Stimulated activated CD4-positive, alpha-beta T cell treated with anti-CD3 and anti-CD28 coated beads, Interleukin-15, amount 100 ng/mL, for 24 hours (primary cell): ENCODE measurements at places on chromosomes 12 and 14.

GRCh38 chr14:69079188-69079742 lies 73.7 kb downstream of the DCAF5 start:
- DNase-seq, result no peak

GRCh38 chr12:112686373-112686772 lies 105.2 kb upstream of the RPH3A start:
- no peak for DNase-seq

DNA sequence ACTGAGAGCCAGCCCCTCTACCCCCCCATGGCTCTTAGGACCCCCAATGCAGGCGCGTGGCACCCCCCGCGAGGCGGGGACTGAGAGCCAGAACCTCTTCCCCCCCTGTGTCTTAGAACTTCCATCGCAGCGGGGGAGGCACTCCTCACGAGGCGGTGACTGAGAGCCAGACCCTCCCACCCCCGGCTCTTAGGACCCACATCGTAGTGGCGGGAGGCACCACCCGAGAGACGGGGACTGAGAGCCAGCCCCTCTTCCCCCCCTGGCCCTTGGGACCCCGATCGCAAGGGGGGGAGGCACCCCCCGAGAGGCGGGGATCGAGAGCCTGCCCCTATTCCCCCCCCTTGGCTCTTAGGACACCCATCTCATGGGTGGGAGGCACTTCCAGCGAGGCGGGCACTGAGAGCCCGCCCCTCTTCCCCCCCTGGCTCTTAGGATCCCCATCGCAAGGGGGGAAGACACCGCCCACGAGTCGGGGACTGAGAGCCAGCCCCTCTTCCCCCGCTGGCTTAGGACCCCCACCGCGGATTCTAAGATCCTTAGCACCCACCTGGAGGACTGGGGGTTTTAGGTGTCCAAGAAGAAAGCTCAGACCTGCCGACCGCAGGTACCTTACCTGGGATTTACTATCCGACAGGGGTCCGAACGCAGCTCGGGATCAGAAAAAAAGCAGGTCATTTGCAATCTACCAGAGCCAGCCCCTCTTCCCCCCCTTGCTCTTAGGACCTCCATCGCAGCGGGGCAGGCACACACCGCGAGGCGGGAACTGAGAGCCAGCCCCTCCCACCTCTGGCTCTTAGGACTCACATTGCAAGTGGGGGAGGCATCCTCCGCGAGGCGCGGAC lies 44.9 kb downstream of the DDX11 start:
- DNase-seq, result peak; percentile 51

- DNase-seq, result no peak
These were observed 31.1 kb downstream of the NR1H4 start for GRCh38 chr12:100504804-100505203.

DNA sequence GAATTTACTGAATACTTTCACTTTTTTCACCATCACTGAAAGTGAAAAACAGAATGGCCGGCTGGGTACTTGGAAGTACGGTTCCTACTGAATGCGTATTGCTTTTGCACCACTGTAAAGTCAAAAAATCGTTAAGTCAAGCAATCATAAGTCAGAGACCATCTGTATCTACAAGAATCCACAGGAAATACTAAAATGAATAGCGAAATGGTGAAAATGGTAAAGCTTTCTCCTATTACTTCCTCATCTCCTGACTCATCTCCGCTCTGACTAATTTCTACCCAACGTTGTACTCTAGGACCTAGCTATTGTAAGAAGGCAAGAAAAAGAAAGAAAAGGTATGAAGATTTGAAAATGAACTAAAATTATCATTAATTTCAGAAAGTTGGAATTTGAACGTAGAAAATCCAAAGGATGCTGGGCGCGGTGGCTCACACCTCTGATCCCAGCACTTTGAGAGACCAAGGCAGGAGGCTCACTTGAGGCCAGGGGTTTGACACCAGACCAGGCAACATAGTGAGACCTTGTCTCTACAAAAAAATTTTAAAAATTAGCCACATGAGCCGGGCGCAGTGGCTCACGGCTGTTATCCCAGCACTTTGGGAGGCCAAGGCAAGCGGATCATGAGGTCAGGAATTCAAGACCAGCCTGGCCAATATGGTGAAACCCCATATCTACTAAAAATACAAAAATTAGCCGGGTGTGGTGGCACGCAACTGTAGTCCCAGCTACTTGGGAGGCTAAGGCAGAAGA lies 5.3 kb upstream of the CDCA4 start:
- DNase-seq, result no peak

- peak; percentile 58 for DNase-seq
These were observed 49.2 kb downstream of the TESPA1 start for GRCh38 chr12:54935235-54935951.

GRCh38 chr14:95548328-95548929 lies 13.6 kb downstream of the GLRX5 start:
- no peak for DNase-seq

DNA sequence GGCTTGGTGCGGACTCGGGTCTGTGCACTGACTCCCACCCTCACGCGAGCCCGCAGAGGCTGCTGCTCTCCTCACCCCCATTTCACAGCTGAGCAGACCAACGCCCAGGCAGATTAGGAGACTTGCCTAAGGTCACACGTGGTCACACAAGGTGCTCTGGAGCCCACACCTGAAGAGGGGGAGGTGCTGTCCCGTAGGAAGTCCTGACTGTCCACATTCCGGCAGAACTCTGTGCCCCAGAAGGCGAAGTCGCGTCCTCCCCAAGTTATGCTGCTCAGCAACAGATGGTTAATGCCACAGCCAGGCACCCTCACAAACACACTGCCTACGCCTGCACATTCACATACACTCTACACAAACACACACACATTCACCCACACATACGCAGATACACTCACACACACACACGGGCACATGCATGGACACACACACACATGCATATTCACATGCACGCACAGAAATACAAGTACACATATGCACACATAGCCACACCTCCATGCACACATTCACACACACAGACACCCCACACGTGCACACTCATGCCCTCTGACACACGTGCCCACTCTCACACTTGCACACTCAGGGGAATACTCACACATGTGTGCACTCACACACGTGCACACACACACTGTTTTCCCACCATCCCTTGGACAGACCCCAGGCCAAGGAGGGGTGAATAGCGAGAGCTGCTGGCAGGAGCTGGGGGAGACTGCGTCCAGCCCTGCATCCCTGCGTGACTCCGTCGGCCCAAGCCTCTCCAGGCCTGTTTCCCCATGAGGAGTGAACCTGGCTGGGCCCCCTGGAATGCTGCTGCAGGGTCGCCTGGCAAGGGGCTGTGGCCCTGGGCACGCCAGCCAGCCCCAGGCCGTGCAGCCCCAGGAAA lies 4.1 kb downstream of the C14orf180 start:
- DNase-seq, result no peak

GRCh38 chr14:37594971-37595808 lies at the start of the genes FOXA1 and TTC6:
FOXA1 (minus strand) TSS chr14:37595249; CDS start chr14:37594972, 277 bp downstream.
TTC6 (plus strand) TSS chr14:37595629; CDS start chr14:37622065, 26,436 bp downstream.
- no peak for DNase-seq

DNA sequence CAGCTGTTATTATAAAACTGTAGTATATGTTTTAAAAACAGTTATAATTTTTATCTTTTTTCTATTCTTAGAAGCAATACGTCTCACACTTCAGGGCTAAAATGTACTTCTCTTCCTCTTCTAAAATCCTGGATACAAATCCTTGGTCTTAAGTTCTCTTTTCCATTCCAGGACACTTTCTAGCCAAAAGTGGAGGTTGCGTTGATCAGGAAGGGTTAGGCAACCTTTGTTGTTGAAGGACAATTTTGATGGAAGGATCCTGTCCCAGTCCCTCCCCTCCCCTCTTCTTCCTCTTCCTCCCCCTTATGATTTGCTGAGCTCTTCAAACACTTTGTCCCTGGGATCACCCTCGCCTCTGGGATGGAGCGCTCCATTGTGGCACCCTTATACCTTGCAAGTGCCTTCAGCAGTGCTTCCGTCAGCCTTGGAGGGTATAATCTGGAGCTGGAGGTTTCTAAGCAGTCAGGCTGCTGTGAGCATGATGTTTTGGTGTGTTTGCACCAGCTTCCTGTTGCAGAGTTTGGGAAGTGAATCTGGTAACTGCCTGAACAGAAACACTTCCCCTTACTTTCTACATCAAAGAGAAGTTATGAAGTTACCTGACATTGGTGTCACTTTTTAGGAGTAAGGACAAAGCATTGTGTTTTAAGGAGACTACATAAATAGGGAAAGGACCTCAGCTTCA lies 87.4 kb upstream of the SLC38A2 start:
- no peak for DNase-seq

DNA sequence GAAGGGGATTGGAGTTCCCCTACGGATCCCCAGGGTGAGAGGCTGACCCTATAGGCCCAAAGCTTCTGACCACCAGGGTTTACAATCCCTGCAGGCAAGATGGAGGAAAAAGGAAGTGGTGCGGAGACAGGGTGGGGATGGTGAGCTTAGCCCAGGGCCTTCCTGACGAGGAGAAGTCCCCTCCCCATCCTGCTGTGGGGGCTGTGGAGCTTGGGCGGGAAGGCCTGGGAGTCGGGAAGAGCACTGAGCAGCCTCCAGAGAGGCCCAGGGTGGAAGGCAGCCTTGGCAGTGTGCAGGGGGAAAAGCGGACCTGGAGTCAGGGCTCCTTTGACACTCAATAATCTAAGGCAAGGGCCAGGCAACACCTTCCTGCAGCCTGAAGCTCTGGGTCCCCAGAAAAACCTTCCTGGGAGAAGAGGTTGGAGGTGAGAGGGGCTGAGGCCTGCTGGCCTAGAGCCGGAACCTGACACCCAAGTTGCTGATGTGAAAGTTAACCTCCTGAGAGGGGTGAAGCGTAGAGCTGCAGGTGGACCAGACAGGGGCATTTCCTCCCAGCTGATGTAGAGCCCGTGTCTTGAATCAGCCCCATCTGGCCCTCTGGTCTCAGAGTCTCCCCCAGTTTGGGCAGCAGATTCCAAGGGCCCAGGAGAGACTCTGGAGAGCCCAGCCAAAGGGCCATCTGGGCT lies 6.0 kb downstream of the HDAC7 start:
- DNase-seq, result peak; percentile 38

DNA sequence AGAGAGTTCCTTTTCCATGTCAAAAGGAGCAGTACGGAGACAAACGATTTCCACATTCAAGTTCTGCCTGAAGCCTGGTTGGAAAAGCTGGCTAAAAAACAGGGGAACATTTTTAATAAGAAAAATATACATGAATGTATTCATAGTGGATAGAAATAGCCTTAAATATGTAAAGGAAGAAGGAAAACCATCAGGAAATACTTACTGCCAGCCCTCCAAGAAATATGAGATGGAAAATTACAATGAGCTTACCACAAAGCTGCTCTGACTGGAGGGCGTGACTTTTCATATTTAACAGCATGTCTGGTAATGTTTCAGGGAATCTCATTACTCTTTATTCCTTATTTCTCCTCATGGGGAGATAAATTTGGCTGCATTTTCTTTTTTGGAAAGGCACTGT lies 75.9 kb upstream of the ZDHHC17 start:
- no peak for DNase-seq

- DNase-seq, result no peak
These were observed 13.5 kb downstream of the SLC11A2 start for GRCh38 chr12:51012570-51013236.

GRCh38 chr14:95340201-95340697 lies 20.5 kb upstream of the CLMN start:
- DNase-seq, result no peak

DNA sequence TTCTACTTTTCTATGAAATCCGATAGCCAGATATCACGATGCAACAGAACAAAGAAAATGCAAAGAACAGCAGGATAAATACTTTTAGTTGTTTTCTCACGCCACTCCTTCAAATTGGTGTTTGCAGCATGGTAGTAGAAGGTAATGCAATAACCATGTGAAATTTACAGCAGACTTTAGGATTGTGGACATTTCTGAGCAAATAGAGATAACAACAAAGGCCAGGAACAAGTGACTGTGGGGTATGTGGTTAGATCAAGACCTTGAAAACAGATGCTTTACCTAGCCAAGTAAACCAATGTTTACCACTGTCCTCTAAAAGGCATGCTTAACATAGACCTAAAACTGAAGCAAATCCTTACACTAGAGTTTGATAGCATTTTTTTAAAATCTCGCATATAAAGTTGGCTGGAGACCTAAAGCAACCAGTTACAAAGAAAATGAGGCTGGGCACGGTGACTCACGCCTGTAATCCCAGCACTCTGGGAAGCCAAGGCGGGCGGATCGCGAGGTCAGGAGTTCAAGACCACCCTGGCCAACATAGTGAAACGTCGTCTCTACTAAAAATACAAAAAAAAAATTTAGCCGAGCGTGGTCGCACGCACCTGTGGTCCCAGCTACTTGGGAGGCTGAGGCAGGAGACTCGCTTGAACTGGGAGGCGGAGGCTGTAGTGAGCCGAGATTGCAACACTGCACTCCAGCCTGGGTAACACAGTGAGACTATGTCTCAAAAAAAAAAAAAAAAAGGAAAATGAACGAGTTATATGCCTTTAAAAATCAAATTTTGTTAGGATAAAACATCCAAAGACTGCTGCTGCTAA lies 123.2 kb upstream of the FOXN3 start:
- DNase-seq, result no peak

DNA sequence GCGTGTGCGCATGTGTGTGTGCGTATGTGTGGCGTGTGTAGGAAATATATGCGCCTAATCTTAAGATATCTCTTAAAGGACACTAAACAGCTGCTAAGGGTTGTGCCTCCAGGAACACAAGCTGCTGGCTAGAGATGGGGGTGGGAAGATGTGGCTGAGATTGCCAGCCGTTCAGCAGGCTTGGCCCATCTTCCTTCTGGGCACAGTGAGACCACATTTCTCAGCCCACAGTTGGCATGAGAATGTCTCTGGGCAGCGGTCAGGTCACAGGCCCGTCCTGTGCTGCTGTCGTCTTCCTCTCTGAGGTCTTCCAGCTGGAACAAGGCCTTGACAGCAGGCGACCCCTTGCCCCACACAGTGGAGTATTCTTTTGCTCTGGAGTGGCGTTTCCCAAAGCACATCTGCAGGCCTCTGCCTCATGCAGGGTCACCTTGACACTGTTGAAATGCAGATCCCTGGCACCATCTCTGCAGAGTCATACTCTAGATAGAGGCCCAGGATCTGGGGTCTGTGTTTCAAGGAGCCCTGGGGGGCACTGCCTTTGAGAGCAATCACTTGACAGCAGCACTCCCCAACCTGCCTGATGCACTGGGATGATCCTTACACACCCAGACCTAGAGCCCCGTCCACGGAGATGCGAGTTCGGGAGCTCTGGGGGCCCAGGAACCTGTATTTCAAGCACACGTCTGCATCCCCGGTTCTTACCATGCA lies 335.5 kb upstream of the SFSWAP start:
- no peak for DNase-seq

- DNase-seq, result no peak
These were observed 979 bp downstream of the LTBP2 start for GRCh38 chr14:74610866-74611649.

- no peak for DNase-seq
These were observed 69.6 kb downstream of the PTPN11 start for GRCh38 chr12:112488257-112488876.

- DNase-seq, result no peak
These were observed 177.0 kb upstream of the CNTN1 start for GRCh38 chr12:40515041-40515816.

GRCh38 chr14:89344920-89345254 lies 72.1 kb downstream of the FOXN3 start:
- no peak for DNase-seq

DNA sequence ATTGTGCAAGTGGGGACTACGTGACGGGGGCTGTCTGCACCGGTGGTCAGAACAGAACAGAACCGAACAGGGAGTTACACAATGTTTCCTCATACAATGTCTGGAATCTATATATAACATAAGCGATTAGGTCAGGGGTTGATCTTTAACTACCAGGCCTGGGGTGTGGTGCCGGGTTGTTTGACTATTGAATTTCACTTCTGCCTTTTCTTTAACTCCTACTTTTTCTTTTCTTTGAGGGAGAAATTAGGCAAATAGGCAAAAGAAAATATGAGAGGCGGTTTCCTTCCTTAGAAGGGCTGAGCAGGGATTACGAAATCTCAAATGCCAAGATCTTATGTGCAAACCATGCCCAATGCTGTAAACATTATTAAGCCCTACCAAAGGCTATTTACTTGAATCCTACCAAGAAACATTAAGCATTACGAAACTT lies 140.3 kb downstream of the SLC38A6 start:
- no peak for DNase-seq
